Upper lobe of right lung (tissue), 1 donor: ENCODE measurements at places on chromosomes 4 and X.

GRCh38 chrX:10574663-10575062, 45.7 kb downstream of the MID1 start:
- no peak for DNase-seq

- no peak for DNase-seq
These were observed 88.0 kb downstream of the LEF1 start for GRCh38 chr4:108080747-108081146.

- no peak for DNase-seq
These were observed 150.2 kb upstream of the GALNT7 start for GRCh38 chr4:173018446-173018845.

DNA sequence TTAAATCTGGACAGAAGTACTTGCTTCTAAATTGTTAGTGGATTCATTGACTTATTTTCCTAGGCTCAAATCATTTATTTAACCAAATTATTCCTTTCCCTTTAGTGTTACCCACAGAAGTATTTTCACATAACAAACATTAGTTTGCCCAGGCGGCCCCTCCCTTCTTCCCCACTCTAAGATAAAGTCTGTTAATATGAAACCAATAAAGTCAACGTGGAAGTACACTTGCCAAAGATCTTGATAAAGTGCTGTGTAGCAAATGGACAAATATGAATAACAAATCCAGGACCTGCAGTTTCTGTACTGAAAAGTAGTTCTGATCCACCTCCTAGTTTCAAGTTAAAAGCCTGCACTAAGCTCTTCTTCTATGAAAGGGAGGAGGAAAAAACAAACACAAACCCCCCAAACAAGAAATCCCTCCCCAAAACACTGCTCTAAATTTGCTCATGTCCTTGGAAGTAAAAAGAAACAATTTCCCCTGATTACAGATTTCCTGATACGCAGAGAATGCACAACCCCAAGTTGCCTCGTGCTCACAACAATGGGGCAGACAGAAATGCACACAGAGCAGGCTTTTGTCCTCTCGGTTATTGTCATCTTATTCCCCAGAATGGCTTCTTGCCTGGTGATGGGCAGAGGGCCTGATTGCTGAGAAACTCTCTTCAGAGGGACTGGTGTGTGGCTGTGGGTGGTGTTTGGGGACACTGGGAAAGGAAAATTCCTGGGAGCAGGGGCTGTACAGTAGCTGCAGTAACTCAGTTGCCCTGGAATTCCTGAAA, 23.2 kb downstream of the TMSB4X start:
- no peak for DNase-seq

- DNase-seq: no peak
These were observed 111.5 kb upstream of the SFRP2 start for GRCh38 chr4:153900426-153900825.

DNA sequence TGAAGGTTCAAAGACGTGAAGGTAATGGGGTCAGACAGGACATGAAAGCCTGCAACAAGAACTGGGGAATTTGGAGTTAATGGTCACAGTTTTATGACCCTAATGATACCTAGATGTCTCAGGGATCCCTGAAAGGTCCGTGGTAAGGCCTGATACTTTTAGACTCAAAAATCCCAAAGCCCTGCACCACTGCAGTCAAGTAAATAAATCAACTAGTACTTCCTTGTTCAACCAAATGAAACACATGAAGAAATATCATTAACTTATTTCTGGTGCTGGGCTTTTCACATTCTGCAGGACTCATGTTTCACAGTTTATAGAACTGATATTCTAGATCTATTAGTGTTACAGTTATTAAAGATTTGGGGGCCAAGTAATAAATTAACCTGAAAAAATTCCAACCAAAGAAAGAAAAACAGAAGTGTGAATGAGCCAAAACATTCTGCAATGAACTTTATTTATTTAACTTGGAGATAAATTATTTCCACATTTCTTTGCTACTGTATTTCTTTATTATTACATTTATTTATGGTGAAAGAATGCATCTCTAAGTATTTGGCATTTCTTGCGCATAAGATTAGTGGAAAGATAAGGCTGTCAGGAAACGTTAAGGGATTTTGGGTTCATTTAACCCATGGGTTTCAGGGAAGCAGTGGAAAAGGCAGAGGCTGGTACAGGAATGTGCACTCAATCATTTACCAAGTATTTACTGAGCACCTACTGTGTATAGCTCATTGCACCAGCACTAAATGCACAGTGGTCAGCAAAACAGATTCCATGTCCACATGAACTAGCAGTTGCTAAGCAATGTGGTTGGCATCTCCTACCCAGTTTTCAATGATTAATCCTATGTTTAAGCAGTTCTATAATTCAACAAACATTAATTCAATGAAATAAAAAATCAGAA, 8.7 kb downstream of the WDFY3 start:
- DNase-seq: no peak

DNA sequence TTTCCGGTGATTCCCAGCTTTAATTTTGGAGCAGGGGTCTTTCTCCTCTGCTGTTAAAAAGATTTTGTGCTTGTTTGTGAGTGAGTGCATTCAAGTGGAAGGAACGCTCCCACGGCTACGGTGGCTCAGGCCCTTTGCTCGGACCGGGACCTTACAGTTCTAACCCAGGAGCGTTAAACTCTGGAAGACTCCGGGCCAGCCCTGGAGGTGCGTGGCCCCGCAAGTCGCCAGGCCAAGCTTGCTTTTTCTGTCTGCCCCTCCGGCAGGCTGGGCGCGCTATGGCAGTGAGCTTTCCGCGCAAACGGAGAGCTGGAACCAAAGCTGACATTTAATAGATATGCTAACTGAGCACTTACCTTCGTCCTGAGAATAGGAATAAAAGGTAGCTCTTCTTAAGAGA, 18.3 kb upstream of the PITX2 start:
- DNase-seq: no peak

- DNase-seq: no peak
These were observed 2.9 kb upstream of the FTSJ1 start for GRCh38 chrX:48472851-48473703.

DNA sequence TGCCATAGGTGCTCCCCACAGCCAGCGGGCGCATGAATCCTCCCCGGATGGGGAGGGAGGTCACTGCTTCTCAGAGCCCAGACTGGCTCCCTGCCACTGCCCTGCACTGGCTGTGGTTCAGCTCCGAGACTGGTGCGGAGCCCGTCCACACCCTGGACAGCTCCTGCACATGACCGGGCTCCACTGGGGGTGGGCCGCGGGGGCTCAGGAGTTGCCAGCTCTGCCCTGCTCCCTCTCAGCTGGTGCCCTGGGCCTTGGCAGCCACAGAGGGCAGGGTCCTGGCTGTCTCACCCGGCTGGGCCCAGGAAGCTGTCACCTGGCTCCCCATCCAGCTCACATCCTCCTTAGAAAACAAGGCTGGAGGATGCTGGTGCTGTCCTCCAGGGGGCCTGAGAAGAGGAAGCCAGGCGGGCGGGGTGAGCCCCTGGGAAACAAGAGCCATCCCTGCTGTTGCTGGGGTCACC, 64.9 kb upstream of the ADRA2C start:
- peak; percentile 55 for DNase-seq

DNA sequence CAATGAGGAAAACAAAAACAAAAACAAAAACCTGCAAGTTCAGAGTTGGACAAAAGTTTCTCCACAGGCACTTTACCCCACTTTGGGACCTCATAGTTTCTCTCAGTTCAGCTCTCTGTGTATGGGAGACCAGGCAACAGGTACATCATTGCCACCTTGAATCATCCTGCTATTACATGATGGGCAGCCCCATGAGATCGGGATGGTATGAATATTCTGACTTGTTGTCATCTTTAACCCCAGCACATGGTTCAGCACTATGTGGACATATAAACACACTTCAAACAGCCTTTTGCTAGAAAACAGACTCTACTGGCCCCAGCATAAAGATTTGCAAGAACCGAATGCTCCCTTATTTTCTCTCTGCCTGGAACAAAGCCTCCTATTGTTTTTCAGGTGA, 176.9 kb upstream of the SCML1 start:
- no peak for DNase-seq

DNA sequence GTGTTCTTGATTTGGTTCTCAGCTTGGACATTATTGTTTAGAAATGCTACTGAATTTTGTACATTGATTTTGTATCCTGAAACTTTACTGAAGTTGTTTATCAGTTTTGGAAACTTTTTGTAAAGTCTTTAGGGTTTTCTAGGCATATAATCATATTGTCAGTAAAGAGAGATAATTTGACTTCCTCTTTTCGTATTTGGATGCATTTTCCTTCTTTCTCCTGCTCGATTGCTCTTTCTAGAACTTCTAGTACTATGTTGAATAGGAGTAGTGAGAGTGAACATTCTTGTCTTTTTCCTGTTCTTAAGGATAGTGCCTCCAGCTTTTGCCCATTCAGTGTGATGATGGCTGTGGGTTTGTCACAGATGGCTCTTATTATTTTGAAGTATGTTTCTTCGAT, 24.1 kb downstream of the TMPRSS11A start:
- DNase-seq: no peak

DNA sequence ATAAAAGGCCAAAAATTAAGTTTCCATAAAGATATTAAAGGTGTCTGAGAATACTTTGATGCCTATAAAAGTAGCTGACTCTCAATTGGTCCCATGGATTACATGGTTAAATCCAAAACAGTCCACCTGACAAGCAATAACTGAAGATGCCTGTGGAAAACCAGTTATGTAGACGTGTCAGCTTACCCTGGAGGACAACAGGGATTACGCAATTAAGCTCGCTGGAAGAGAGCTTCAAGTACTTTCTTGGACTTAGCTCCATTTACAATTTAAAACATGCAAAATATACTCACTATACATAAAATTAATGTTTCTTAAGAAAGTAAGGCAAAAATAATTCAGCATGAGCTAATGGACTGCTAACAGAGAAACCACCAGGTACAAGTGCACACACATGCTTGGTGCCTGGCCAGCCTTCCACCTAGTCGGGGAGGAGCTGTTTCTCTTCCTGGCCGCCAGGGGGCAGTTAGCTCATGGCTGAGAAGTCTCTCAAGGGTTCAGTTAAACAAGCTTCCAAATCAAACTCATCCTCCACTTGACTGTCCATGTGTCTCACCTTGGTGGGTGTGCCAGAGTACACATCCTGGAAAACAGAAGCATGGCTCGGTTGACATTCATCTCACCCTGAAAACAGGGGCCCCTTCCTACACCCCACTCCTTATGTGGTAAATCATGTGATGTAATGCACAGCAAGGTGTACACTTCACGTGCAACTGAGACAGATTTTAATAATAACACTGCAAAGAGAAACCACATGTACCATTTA, 9.2 kb upstream of the FAM53A start:
- DNase-seq: peak; percentile 87

- DNase-seq: no peak
These were observed 30.0 kb upstream of the SLC9A7 start for GRCh38 chrX:46788902-46789301.

DNA sequence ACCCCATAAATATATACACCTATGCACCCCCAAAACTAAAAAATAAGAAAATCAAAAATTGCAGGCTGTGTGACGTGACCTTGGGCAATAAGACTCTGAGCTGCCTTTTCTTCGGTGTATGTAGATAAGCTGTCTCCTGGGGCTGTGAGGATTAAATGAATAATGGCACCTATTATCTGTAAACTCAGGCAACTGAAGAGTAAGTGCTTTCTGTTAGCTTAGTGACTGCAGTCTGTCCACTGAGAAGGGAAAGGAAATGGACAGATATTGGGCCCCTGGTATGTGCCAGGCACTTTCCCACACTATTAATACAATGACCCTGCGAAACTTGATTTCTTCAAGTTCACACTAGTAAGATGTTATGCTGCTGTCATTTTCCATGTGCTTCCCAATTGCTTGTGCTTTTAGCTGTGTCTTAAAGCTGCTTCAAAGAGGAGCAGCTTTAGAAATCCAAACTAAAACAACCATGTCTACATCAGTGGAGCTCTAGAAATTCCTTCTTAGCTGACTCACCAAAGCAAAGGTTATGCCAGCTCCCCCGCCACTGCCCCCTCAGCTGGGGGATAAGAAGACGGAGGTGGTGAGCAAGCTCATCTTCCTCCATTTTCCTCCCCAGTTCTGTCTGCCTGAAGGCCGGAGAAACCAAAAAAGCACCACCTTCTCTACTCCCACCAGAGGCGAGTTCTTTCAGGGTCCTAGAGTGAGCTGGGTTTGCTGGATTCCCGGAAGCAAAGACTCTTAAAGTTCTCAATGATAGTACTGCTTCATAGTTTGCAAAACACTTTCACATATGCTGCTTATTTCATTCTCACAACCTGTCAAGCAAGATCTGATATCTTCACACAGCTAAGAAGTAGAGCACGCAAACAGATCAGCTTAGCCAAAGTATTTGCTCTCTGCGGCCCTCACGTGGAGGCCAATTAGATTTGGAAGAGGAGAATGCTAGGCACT, 8.8 kb upstream of the DGAT2L6 start:
- DNase-seq: no peak

DNA sequence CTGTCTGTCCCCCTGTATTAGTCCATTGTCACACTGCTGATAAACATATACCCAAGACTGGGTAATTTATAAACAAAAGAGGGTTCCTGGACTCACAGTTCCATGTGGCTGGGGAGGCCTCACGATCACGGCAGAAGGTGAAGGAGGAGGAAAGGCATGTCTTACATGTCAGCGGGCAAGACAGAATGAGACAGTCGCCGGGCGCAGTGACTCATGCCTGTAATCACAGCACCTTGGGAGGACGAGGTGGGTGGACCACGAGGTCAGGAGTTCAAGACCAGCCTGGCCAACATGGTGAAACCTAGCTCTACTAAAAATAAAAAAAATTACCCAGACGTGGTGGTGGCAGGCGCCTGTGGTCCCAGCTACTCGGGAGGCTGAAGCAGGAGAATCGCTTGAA, 24.7 kb downstream of the IL3RA start:
- no peak for DNase-seq

DNA sequence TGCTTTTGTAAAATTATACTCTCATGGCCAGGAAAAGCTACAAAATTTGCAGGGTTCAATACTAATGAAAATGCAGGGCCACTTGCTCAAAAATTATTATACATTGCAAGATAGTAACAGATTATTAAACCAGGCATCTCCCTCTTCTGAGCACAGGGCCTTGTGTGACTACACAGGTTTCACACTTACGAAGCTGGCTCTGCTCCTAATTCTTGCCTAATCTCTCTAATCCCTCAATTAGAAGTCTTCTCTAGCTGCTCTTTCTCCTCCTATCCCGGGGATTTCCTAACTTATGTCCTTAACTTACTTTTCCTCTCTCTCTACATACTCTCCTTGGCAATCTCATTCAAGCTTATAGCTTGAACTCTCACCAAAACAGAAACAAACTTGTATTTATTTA, 168.3 kb downstream of the AREG start:
- DNase-seq: no peak

DNA sequence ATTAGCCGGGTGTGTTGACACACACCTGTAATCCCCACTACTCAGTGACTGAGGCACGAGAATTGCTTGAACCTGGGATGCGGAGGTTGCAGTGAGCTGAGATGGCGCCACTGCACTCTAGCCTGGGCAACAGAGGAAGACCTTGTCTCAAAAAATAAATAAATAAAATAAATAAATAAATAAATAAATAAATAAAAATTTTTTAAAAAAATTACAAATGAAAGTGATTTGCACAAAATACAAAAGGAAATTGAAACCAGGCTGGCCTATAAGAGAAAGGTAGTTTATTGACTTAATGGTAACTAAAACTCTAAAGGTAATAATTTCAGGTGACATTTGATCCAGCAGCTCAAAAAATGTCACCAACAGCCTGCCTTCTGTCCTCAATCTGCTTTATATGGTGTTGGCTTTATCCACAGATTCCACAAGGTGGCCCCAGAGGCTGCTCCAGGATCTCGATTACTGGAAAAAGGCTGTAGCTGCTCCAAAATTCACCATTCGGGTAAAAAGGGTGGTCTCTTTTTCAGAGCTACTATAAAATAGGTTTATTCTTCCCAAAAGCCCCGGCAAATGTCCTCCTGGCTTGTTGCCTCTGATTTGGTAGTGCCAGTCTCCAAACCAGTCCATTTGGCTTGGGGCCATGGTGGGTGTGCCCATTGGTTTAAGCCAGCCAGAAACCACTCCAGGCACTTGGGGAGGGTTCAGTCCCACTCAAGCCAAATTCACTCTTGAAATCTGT, 61.4 kb upstream of the TRIM2 start:
- peak; percentile 80 for DNase-seq
